ENCODE measurements at places on chromosomes 4 and X.

DNA sequence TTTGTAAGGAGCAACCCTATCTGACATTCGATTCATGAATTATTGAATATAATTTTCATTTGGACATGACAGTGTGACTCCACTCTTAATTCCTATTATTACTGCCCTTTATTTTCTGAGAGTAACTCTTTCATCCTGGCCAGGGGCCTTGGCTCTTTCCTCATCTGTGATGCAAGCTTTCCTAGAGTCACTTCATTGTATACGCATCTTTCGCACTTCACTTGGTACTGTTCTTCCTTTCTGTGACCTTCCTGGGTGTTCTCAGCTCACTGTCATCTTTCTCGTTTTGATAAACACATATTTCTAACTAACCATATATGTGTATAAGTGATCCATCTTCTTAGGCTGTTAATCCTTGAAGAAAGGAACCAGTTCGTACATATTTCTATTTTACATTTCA lies 160.3 kb downstream of the PDGFC start:
- no peak for DNase-seq

GRCh38 chr4:158782551-158783360 lies 13.9 kb downstream of the FNIP2 start:
- no peak for DNase-seq

DNA sequence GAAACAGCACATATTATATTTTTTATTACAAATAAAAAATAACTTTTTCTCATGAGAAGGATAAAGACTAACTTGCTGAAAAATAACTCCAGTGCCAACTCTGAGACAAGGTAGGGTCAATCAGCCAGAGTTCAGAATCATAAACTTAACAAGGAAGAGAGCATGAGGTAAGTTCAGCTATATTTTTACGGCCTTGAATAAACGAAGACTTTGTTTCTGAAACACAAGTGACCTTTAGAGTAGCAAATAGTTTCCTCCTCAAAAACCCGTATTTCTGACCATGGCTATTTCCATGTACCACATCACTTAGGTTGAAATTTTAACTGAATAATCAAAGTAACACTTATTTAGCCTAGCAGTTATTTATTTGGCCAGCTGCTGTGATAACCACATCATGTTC lies 45.5 kb downstream of the PRDM5 start:
- no peak for DNase-seq

DNA sequence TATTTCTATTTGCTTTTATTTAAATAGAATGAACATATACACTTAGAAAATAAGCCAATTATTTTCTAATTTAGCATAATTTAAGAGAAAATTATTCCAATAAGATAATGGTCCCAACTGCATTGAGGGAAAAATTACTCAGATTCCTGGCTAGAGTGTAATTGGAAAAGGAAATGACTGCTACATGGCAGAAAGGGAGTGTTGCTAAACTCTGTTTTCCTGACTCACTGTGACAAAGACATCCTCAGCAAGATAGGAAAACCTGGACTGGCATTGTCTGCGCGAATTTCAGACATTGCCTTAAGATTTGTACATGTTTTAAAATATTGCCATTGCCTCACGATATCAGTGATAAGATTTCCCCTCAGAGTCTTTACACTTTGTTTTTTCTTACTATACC lies 8.2 kb downstream of the TNIP3 start:
- no peak for DNase-seq

- no peak for DNase-seq
These were observed 285.4 kb upstream of the ARSJ start for GRCh38 chr4:114264877-114265291.

GRCh38 chrX:37409278-37409677 lies 60.1 kb downstream of the PRRG1 start:
- DNase-seq: no peak

DNA sequence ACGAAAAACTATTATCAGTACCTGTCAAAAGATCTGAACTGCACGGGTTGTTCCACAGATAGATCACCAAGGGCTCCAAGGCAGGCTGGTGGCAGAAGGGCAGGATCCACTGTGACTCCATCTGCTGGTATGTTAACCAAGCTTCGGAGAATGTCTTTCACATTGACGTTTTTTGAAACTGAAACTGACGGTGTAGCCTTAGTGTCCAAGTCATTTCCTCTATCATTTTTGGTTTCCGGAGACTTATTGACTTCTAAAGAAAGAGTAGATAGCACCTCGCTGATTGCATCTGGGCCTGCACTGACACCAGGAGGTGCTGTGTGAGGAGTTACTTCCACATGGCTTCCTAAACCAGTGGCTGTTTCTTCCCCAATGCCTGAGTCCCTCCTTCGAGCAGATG lies 186.9 kb downstream of the LRBA start:
- peak; percentile 9 for DNase-seq

DNA sequence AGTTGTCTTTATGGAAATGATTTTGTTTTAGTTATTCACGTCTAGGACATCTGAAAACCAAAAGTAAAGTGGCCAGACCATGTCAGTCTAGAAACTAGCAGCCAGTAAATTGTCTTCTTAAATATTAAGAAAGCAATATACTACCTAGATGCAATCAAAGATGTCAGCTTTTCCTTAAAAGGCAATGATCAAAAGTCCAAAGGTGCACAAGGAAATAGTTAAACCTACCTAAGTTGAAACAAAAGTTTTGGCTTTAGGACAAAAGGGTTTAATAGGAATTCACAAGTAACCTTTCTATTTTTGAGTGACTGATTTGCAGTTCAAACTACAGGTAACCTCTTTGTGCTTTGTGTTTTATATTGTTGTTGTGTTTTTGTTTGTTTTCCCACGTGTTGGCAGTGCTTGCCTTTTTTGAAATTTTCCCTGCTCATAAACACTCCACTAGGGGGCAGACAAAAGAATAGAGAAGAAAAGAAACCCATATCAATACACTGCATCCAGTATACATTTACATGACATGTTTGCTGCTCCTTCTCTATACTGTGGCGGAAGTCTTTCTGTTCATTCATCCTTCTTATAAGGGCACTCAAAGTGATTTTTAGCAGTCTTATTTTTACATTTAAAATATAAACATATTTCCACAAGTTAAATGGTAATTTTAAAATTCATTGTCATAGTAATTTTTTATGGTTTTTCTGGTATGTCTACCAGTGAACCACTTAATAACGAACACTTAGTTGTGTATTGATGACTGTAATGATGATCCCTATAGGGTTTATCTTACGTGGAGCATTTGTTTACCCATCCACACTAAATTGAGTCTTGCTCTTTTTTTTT lies 62.7 kb downstream of the GAB1 start:
- no peak for DNase-seq

GRCh38 chr4:186762865-186763264 lies 39.2 kb upstream of the FAT1 start:
- DNase-seq: no peak

DNA sequence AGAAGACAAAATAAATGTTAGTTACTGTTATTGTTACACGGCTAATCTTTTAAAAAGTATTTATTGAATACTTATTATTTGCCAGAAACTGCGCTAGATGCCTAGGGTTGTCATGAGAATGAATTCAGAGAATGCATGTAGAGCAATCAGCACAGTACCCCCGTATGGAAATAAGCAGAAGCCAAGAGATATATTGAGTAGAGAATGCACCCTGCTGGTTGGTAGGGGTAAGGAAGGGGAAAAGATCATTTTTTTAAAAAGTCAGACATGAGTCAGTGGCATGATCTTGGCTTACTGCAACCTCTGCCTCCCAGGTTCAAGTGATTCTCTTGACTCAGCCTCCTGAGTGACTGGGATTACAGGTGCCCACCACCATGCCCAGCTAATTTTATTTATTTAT lies 13.1 kb upstream of the DRP2 start:
- no peak for DNase-seq

- no peak for DNase-seq
These were observed 84.8 kb downstream of the RTL3 start for GRCh38 chrX:78574306-78574705.

DNA sequence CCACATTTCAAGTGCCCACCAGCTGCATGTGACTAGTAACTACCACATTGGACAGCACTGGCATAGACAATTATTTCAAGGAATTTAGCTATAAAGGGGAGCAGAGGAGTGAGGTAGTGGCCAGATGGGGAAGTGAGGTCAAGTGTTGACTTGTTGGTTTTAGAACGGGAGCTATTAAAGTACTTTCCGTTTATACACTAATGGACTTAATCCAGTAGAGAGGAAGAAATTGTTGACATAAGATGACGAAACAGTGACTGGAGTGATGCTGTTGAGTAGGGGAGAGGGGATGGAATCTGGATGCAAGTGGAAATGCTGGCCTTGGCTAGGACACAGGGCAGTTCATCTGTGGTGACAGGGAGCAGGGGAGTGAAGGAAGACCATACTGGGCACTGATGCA lies 154.4 kb downstream of the AMMECR1 start:
- no peak for DNase-seq

- no peak for DNase-seq
These were observed 40.8 kb downstream of the FGFRL1 start for GRCh38 chr4:1052231-1052671.

DNA sequence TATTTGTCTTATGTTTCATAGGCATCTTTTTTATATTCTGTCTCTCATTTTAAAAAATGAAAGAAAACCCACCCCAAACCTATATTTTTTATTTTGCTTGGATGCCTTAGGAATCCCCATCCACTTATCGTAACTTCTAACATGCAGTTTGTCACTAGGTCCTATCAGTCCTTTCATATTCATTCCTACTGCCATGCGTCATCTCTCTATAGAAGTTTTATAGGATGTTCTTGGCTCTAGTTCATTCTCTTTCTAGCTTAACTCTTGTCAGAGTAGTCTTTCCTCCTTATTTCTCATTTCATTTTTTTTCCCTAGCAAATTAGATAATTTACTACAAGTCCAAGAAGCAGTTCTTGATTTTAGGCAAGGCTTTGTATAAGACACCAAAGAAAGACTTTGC lies 92.7 kb downstream of the LARP1B start:
- no peak for DNase-seq

GRCh38 chrX:2898846-2899512 lies 30.2 kb downstream of the ARSD start:
- DNase-seq: no peak

DNA sequence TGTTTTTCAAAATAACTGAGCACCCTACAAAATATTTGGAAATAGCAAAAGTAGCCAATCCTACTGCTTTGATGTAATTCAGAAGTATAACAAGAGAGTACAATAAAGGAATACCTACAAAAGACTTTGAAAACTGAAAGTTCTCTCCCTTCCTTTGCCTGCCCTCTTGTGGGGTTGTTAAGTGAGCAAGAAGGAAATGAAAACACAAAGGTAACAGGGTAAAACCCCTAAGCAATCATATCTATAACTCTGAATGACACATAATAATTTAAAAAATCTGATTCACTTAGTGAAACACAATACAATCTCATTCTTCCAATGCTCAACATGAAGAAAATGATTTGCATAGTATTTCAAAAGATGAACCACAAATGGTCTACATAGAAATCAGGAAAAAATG lies 98.2 kb downstream of the FRYL start:
- DNase-seq: no peak

GRCh38 chr4:3771164-3771809 lies 5.1 kb downstream of the ADRA2C start:
- no peak for DNase-seq

DNA sequence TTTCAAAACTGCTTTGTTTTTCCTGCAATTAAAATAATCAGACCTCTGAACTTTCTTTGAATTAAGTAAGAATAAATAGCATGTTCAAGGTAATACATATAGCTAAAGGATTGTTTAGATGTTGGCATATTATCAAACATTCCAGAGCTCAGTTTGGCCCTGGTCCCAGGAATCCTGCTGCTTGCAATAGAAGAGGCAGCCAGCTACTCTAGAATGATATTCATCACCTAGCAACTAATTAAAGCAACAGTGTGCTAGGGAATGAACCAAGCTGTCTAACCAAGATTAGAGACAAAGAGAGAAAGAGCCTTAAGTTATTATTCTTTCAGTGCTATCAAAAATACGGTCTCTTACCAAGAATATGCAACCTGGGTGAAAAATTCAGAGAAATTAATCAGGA lies 460.9 kb downstream of the GABRG1 start:
- no peak for DNase-seq

DNA sequence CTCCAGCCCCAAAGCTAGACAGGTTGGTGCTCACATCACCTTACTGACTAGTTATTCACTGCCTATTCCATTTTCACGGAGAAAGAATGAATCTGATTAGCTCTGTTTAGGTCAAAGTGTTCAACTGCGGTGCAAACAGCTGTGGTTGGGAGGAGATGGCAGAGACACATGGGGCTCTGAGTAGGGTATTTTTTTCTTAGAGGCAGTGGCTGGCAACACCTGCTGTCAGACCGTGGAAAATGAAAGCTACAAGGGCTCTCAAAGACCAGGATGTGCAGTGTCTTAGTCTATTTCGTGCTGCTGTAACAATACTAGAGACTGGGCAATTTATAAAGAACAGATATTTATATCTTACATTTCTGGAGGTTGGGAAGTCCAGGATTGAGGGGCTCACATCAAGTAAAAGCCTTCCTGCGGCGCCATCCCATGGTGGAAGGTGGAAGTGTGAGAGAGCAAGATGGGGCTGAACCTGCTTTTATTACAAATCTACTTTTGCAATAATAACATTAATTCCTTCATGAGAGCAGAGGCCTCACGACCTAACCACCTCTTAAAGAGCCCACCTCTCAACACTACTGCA lies 10.6 kb downstream of the NYX start:
- DNase-seq: no peak

GRCh38 chr4:98510757-98511517 lies 147.5 kb downstream of the TSPAN5 start:
- no peak for DNase-seq

Data from stimulated activated CD8-positive, alpha-beta memory T cell treated with anti-CD3 and anti-CD28 coated beads, Interleukin-2, amount 100 ng/mL, for 48 hours (primary cell).